ENCODE measurements at places on chromosomes 13 and 19.

DNA sequence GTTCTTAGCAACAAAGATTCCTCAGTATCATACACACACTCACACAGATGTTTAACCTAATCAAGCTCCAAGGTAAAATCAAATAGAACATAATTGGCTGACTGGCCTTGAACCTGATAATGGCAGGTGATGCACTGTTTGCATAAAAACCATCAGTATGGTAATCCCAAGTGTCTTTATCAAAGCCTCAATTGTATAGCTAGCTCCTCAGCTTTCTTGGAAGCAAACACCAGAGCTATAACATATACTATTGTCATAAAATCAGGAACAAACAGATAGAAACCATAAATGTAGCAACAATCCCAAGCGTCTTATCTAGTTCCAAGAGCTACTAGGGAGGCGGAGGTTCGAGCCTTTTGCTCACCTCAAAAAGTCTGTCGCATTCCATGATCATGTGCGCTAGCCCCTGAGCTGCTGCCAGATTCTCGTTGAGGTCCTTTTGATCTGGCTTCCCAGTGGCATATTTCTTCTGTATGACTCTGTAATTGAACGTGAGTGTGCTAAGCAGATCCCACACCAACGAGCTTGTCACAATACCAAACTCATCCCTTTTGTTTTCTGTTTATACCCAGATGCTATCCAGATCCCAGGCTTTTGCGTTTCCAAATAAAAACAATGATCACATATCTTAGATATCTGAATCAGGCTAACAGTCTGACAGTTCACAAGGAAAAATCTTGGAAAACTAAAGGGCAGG is 95.3 kb downstream of the KL start:
- DNase-seq = no peak

GRCh38 chr13:27176470-27177410 is 5.1 kb upstream of the USP12 start:
- no peak for DNase-seq

DNA sequence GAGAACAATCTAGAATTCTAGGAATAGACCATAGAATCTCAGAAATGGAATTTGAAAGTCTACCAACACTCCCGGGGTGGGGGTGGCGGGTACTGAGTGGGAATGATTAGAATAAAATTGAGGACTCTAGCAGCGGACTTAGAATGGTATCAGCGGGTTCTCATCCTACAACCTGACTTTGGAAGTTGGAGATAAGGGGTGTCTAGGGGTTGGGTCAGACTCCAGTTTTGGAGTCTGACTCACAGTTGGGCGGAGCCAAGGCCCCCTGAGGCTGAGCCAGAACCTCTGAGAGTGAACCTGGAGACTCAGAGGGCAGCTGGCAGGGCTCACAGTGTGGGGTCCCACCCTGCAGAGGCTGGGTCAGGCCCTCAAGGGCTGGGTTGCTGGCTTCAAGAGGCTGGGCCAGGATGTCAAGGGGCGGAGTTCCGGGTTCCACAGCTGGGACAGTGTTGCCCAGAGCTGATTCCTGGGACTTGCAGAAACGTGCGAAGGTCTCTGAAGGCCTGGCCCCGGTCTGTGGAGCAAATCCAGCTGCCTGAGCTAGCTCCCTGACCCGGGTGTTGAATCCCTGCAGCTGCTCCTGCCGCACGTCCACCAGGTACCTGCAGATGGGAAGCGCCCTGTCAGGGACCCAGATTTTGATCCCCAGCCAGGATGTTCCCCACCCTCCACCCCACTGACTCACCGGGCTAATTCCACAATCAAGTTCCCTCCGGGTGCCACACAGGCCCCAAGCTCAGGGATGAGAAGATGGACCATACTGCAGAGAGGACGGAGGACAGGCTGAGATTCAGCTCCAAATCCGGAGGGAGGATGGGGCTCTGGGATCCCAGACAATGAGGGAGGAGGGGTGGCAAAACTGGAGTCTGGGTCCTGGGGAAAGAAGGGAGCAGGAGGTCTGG is 1.6 kb upstream of the TNNI3 start:
- no peak for DNase-seq

DNA sequence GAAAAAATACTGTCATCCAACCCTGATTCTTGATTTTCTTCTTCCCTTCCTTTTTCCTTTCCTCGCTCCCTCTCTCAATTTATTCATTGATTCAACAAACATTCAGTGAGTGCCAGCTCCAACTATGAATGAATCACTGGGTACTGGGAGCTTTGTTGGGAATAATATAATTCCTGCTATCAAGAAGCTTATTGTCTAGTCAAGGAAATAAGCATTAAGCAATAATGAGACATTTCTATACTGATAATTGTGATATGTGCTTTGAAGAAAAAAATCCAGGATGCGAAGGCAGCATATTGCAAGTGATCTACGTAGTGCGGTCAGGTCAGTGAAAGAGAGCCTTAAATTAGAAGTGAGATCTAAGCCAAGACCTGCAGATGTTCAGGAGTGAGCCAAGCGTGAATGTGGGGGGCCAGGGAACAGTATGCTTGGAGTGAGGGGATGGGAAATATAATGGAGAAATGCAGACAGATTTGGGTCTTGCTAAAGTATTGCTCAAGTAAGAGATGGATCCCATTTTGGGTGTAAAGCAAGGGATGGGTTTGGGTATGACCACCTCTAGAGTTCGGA is 253.5 kb downstream of the LHFPL6 start:
- DNase-seq = no peak

DNA sequence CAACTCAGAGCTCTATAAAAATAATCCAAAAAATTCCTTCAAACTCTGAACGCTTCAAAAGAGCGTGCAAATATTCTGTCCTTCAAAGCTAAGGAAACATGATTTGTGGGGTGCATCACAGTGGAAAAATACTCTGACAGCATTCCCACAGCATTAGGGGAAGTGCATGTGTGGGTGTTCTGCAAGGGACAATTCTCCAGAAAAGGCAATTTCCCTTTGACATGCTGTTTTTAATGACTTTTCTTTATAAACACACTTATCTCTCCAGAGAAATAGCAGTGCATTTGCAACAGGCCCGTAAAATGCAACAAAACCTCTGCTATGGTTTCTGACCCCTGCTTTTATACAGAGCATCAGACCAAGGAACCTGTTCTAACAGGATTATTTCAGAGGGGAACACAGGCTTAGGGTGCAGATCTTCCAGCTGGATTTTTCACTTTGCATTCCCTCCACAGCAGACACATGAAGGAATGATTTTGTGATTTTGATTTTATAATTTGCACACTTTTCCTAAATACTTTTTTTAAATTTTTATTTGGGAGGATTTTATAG is 42.6 kb downstream of the KL start:
- DNase-seq = no peak

GRCh38 chr19:32230441-32230840 is 115.0 kb upstream of the ZNF507 start:
- DNase-seq = no peak

- DNase-seq = no peak
Observed at GRCh38 chr13:43058831-43059230, 35.4 kb downstream of the DNAJC15 start.

- DNase-seq = no peak
Observed at GRCh38 chr19:33429891-33430673, 56.6 kb downstream of the CEBPG start.

DNA sequence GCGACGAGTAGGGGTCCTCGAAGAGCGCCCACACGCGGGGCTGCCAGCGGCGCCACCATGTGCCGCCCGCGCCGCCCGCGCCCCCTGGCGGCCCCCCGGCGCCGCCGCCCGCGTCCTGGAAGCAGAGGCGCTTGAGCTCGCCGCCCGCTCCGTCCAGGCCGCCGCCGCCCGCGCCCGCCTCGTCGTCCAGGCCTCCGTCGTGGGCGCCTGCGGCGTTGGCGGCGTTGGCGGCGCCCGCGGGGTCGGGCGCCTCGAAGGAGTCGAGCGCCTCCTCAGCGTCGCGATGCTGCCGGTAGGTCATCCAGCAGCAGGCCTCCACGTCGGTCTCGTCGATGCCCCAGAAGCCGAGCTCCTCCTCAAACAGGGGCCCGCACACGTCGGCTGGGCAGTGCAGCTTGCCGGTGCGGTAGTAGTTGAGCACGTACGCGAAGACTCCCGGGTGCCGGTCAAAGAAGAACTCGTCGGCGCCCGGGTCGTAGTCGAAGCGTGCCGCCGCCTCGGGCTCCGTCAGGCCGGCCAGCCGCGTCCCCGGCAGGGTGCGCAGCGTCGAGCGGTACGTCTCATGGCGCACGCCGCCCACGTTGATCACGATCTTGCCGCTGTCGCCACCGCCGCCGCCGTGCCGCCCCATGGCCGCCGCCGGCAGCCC is 829 bp downstream of the KCNC3 start:
- DNase-seq = peak; percentile 26

GRCh38 chr19:53549340-53549739 is 11.4 kb downstream of the ZNF331 start:
- DNase-seq = no peak

- DNase-seq = no peak
Observed at GRCh38 chr19:14467816-14468215, 7.3 kb downstream of the PTGER1 start.

- no peak for DNase-seq
Observed at GRCh38 chr13:94394723-94395122, 84.8 kb downstream of the DCT start.

- DNase-seq = no peak
Observed at GRCh38 chr19:611481-611868, 21.8 kb downstream of the HCN2 start.

- DNase-seq = peak; percentile 37
Observed at GRCh38 chr19:3471954-3472655, 8.2 kb downstream of the SMIM24 start.

GRCh38 chr19:1214862-1215731 is 9.5 kb downstream of the STK11 start:
- no peak for DNase-seq

DNA sequence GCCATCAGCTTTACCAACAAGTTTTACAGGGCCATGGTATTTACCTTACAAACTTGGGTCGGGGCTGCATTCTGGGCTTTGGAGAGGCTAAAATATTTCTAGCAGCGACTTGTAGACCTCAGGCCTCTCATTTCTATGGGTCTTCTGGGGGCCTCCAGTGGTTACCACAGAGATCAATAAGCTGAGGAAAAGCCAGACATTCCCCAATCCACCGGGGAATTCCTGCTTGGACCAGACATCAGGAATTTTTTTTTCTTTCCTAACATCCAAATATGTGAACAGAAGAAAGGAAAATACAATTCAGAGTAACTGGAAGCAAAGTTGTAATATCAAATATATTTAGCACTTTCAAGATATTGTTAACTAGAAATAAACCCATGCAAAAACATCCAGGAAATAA is 1.5 kb downstream of the DZIP1 start:
- no peak for DNase-seq

DNA sequence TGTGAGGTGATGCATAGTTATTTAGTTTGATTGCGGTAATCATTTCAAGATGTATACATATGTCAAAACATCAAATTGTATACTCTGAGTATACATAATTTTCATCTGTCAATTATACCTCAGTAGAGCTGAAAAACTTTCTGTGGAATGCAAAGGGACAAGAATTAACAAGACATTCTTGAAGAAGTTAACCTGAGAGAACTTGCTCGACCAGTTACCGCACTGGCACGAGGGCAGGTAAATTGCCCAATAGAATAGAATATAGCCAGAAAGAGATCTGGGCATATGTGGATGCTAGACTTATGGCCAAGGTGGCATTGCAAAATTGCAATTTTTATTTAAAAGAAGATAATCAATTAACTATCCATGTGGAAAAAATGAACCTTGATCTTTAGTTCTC is 42.3 kb upstream of the GJB6 start:
- DNase-seq = no peak

DNA sequence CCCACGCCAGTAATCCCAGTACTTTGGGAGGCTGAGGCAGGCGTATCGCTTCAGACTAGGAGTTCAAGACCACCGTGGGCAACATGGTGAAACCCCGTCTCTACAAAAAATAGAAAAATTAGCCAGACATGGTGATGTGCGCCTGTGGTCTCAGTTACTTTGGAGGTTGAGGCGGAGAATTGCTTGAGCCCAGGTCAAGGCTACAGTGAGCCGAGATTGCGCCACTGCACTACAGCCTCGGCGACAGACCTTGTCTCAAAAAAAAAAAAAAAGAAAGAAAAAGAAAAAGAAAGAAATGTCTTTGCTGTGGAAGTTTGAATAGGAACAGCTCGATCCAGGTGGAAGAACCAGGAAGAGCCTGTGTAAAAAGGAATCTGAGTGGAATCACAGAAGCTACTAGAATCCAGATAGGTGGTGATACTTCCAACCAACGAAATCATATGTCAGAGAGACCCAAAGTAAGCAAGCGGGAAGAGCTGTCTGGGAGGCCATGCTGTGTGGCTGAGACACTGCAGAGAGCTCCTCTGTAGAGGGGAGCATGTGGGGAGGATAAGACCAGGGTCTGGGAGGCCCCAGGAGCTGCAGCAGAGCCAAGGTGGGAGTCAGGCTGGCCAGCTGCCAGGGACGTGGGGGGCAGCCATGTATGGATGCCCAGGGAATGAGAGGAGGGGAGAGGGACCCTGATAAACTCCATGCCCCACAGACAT is 21.1 kb downstream of the LATS2 start:
- DNase-seq = no peak

DNA sequence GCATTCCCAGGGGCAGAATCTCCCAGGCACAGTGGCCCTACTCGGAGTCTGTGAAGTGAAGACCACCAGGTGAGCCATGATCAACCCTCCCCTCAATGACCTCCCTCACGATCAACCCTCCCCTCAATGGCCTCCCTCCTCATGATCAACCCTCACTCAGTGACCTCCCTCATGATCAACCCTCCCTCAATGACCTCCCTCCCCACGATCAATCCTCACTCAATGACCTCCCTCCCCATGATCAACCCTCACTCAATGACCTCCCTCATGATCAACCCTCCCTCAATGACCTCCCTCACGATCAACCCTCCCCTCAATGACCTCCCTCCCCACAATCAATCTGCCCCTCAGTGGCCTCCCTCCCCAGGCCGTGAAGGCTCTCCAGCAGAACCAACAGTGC is 32.1 kb downstream of the SBNO2 start:
- DNase-seq = no peak

- DNase-seq = no peak
Observed at GRCh38 chr13:33615436-33615835, 202.5 kb upstream of the RFC3 start.

GRCh38 chr19:7550169-7550770 is 14.8 kb downstream of the PNPLA6 start:
- no peak for DNase-seq

- DNase-seq = no peak
Observed at GRCh38 chr13:25971459-25972145, 80.2 kb downstream of the SHISA2 start.

DNA sequence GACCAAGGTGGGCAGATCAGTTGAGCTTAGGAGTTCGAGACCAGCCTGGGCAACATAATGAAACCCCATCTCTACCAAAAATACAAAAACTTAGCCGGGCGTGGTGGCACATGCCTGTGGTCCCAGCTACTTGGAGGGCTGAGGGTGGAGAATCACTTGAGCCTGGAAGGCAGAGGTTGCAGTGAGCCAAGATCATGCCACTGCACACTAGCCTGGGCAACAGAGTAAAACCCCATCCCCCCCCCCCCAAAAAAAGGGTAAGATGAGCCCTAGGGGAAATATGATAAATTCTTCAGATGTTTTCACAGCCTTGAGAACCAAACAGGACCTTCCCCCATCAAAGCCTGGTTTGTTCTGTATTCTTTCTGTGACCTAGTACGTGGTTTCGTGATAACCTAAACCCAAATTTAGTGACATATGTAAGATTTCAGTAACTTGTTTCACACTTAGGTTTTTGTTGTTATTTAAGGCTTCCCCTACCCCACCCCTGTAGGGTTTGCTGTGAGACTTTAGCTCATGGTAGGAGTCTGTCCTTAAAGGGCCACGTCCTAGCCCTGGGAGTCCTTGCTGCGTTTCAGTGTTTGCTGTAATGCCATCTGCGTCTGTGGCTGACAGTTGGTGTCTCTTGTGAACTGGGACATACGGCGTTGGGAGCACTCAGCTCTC is 49.6 kb downstream of the MYO9B start:
- DNase-seq = no peak

Measured in activated T-cell treated with anti-CD3 and anti-CD28 coated beads for 1 hour (primary cell).